Fibroblast of lung (primary cell): ENCODE measurements at places on chromosomes 2 and 18.

- no peak for DNase-seq
Observed at GRCh38 chr2:65443509-65444186, 11.2 kb upstream of the SPRED2 start.

GRCh38 chr2:71064754-71065621 lies 3.5 kb upstream of the NAGK start:
- DNase-seq: peak; percentile 20

GRCh38 chr18:79394534-79395307 lies 1.0 kb upstream of the NFATC1 start:
- DNase-seq: peak; percentile 21

DNA sequence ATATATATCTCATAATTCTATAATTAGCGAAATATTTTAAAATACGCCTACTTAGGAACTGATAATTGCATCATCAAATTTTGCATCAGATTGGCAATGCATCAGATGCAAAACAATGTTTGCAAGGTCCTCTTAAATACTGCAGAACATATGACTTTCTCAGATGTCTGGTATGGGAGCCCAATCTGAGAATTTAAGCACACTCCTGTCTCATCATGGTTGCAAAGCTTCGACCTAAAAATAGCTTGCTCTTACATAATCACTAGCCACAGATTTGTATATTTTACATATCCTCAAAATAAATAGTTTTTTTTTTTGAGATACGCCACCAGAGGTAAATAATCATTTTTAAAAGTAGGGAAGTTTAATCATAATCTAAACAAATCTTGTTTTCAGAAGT lies 123.2 kb downstream of the CABYR start:
- DNase-seq: peak; percentile 20

- DNase-seq: no peak
Observed at GRCh38 chr2:166357068-166357949, 18.4 kb downstream of the SCN9A start.

GRCh38 chr2:5748946-5749345 lies 56.8 kb downstream of the SOX11 start:
- no peak for DNase-seq

DNA sequence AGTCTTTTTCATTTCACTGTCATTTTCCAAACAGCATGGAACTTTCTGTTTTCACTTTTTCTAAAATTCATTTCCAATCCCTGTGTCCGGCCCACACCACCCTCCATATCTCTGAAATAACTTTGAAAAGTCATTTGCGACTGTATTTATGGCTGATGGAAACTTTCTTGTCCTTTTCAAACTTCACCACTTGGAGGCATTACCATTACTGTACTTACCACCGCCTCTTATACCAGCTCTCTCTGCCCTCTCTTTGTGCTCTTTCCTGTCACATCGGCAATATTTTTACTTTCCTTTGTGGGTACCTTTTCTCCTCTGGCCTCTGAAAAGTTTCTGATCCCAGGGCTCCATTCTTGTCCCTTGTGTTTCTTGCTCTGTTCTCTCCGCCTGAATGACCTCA lies 39.5 kb upstream of the IL1RL1 start:
- no peak for DNase-seq

GRCh38 chr18:28863396-28863795 lies 686.5 kb upstream of the CDH2 start:
- peak; percentile 63 for DNase-seq

GRCh38 chr2:166084301-166084700 lies 43.5 kb downstream of the SCN1A start:
- no peak for DNase-seq

DNA sequence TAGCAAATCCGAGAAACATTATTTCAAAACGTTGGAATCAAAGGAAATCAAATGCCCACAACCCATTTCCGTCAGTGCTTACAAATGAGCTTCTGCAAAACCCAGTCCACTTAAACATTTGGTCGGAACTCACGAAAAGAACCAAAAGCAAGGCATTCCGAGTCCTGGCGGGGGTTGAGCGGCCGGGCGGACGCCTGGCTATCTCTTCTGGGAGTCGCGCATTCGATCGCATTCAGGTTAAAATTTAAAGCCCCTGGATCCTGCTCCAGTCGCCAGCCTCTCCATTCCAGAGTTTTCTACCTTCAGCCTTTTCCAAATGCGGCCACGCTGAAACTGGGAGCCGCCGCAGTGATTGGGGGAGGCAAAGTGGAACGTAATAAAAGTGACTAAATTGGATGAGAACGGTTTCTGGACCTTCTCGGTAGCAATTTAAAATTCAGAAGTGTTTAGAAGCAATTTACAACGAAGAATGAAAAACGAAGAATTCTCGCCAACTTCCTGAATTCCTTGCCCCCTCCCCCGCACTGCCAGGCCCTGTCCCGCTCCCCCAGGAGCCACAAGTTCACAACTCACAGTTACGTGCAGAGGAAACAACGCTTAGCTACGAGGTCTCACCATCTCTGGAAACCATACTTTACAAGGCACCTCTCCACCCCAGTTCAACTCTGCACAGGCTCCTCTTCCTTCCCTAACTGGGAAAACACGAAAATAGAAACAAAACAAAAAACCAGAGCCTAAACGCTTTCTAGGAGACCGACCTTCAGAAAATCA lies 1.7 kb upstream of the GATA6 start:
- peak; percentile 61 for DNase-seq

DNA sequence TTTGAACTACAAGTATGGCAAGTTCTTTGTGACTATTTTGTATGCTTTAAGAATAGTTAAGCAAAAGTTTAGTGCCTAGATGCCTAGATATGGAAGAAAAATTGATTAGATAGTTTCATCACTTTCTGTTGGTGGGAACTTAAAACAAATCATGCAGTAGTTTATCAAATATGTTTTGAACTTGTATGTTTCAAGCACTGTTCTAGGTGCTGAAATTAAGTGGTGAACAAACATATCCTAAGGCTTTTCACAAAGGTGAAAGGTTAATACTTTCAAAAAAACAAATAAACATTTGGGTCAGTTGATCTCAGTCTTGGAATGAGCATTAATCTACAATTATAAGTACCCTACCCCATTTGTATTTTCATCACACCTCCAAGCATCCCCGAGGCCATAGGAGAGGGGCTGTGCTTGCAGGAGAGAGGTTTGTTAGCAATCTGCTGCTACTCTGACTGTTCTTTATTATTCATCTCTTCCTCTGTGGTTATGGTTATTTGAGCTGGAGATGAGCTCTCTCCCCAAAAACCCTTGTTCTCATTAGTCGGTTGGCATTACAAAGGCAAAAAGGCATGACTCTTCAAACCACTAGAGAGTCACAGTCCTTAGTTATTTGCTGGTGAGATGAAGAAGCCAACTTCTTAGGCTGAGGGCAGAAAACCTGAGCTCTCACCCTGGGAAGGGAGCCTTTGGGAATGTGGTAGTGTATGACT lies 103.9 kb upstream of the FHL2 start:
- no peak for DNase-seq

DNA sequence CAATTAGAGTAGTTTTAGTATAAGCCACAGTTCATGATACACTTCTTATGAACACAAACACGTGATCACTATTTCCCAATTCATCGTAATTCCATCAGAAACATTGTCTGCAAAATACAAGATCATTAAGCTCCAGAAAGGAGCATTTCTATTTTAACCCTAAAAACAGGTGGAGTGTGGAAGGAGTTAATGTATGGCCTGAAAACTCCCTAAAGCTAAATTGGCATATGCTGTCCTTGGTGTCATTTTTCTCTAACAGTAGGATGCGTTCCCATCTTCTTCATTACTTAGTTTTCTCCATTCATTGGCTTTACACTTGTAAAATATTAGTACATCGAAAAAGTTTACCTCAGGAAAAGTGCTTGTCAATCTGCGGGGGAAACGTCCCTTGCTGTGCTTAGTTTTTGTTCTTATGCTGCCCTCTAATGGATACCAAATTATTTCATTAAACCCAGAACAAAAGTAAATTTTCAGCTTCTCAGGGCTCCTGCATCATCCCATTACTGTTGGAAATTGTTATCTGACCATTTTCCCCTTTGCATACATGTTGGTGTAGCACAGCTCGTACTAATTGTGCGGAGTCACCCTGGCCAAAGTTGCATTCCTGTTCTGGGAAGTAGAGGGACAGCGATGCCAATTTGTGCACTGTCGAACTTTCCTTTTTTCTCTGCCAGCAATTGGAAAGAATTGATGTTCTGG lies 153.4 kb downstream of the GPD2 start:
- DNase-seq: peak; percentile 39

DNA sequence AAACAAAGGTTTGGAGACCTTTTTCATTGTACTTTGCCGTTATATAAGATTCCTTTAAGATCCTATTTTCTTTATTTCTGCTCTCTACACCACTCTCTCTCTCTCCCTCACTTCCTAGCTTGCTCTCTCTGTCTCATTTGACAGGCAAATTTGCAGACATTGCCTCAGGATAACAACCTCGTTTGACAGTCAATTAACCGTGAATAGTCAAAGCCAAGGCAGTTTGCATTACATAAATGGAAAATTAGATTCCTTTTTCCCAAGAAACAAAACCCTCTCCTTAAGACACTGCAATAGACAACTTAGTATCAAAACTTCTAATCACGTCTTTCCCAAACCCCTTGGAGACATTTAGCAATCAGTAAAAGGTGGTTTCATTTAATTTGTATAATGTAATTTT lies 7.4 kb downstream of the SKOR2 start:
- no peak for DNase-seq

DNA sequence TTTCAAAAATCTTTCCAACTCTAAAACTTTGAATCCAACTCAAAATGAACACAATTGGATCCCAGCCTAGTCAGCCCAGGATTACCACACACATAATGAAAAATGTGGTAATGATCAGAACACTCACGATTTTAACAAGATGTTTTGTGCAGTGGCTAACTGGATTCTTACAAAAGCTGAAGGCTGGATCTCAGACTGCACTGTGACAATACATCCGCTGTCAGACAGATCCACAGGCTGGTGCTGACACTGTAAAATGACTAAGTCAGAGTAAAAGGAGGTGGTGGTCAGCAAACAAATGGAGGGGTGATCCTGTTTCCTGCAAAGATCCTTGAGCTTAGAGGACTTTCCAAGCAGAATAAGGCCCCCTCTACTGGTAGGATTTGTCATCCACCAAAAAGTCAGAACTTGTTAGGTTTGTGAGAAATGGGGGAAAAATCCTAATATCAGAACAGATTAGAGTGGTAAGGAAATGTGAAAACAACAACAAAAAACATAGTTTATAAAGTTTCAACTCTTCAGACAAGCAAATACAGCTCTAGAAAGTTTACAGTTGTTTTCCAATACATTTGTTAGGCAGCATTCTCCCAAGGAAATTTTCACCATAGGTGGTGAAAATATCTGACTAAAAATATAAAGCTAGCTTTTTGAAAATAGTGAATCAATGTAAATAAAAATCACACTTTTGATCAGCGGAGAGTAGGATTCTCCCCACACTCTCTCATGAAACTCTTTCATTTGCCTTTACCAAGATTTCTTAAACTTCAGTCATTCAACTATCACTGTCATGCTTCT lies 211.9 kb downstream of the AGPS start:
- DNase-seq: peak; percentile 82

DNA sequence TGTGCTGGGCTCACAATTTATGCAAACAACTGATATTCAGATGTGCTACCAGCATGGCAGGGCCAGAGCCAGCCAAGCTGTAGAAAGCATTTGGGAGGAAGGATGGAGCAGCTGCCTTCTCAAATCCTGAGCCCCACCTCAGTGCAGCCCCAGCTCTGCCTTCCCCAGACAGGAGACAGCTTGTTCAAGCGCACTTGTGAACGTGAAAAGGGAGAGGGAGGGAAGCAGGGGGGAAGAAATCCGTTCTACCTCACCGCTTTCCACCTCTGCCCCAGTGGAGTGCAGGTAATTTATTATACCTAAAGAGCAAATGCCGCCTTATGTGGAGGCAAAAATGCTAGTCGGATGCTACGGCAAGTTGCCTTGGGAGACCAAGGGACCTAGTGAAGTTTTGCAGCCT lies 66.0 kb upstream of the SLC14A2 start:
- DNase-seq: no peak

DNA sequence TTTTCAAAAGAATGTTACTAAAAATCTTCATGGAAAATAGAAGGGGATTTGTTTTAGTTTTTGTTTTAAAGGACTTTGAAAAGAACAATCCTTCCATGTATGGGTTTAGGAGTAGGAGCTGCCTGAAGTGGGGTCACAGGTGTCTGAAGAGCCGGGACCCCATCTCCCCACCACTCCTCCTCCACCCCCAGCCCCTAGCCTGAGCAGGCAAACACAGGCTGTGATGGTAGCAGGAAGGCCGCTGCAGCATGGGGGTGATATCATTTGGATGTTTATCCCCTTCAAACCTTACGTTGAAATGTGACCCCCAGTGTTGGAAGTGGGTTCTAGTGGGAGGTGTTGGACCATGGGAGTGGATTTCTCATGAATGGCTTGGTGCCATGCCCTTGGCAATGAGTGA lies 93.0 kb downstream of the ZBTB7C start:
- no peak for DNase-seq

- DNase-seq: no peak
Observed at GRCh38 chr2:197300139-197300538, 10.4 kb downstream of the ANKRD44 start.
